HuH-7.5 (cell line): ENCODE measurements at places on chromosomes 12 and 14.

- no peak for DNase-seq
Measured at GRCh38 chr12:31966558-31967205, 7.5 kb downstream of the RESF1 start.

GRCh38 chr12:15919418-15919817 is 8.3 kb downstream of the DERA start:
- DNase-seq, result no peak

GRCh38 chr14:48193893-48194292 is 518.5 kb upstream of the MDGA2 start:
- no peak for DNase-seq

DNA sequence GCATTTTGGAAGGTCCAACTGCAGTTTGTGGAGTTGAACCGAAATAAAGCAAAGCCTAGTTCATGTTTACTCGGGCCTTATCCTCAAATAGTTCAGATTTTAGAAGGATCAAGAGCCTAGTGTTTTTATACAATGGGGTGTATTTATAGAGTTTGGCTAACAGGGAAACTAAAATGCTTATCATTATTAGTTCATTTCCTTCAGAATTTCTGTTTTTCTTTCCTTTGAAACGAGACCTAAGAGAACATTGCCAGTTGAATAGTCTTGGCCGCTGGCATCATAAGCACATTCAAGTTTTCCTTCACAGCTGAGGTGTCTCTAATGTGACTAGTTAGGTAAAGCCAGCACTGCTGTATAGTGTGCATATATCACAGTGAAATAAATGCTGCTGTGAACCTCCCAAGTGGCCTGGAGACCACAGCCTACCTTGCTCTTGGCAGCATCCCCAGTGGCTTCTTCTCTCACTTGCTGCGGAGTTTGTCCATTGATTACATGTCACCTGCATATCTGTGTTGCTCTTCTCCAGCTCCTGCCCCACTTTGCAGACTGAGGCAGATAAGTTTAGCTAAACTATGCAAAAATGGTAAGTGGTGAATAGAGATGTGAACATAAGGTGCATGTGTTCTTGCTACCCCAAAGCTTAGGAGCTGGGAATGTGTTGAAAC is 88.8 kb downstream of the ANO6 start:
- DNase-seq, result no peak

DNA sequence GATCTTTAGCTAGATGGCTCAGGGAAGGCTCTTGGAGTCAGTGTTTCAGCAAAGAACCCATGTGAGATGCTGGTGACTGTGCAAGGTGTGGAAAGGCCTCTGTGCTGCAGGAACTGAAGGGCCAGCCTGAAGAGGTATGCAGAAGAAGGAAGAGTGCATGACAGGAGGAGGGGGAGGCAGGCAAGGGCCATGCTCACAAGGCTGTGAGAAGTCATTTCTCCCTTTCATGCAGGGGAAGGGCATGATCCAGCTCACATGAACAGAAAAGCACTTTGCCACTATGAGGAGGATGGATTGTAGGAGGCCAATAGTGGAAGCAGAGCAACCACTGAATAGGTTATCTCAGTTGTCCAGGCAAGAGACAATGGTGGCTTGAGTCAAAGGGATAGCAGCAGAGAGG is 83.7 kb downstream of the SSPN start:
- DNase-seq, result no peak

DNA sequence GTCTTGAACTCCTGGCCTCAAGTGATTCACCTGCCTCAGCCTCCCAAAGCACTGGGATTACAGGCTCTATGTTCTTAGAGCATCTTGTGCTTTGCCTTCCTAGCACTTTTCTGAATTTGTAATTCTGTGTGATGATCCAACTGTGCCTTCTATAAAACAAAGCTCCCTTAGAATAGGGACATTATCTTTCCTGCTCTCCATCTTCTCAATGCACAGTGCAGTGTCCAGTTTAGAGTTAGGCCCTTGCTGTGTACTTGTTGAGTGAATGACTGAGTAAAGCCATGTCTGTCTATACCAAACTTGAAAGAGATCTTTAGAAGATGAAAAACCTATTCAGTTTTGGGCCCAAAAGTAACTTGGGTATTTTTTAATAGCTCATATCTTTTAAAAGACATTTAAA is 5.2 kb downstream of the WDR20 start:
- no peak for DNase-seq

DNA sequence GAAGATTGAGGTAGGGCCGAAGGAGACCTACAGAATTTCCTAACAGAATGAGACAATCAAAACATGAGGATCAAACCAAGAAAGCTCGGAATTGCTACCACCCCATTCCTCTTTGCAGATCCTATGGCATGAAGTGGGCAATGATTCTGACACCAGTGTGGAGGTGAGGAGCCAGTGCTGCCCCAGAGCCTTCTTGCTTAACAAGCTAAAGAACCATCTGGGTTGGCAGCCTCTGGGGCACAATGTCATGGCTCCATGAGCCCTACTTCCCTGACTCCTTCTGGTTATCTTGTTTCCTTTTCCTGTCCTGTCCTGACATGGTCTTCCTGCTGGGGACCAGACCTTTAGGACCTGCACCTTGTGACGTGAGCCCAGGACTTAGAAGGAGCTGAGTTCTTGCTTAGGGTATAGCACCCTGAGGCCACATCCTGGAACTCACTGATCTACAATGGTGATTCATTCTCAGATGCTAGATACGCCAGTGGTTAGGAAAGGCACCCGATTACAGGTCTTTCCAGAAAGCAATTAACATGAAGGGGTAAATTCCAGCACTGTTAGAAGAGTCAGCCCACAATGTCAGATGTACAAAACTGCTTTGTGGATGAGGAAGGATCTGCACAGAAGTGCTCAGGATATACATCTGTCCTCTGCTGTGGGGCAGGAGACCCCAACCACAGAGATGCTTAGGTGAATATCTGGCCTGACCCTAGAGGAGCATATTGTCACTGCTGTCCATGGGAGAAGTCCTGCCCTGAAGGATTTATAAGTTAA is 324.2 kb downstream of the ZFP36L1 start:
- DNase-seq, result no peak

DNA sequence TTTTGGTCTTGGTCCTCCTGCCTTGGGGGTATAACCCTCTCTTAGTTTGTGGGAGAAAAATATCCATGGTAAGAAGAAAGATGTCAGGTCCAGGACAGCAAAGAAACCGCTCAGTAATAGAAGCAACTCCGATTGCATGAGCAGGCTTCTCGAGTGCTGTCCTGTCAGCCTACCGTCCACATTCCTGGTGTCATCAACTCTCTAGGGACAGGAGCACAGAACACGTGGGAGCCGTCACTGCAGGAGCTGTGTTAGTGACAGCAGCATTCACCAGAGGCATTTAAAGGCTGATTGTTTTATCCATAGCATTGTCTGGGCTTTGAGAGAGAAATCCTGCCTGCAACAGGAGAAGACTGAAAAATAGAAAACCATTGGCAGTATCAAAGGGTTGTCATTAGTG is 244.2 kb downstream of the CACNA1C start:
- no peak for DNase-seq
